Hematopoietic multipotent progenitor cell (in vitro differentiated cells): ENCODE measurements at places on chromosomes 4 and X.

DNA sequence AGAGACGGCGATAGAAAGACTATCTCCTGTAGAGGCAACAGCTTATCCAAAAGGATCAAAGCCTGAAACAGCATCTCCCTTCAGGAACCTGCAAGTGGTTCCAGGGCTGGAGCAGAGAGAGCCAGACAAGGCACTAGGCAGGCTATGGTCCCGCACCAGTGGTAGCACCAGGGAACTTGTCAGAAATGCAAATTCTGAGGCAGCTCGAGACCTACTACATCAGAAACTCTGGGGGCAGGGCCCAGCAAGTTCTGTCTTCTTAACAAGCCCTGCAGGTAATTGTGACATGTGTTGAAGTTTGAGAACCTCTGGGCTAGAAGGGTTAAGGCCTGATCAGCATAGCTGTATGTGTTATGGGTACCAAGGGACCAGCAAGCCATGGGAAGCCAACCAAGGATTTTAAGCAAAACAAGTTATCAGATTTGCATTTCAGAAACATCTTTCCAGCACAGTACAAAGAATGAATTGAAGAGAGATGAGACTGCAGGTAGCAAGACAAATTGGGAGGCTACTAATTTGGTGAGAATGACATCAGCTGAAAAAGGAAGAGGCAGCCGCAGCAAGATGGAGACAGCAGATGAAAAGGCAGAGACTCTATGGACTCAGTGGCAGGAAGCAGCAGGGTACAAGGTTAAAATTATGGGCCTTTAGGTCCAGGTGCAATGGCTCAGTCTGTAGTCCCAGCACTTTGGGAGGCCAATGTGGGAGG lies 139.7 kb downstream of the TSPAN5 start:
- no peak for DNase-seq

GRCh38 chr4:174496631-174497432 lies 25.5 kb downstream of the HPGD start:
- DNase-seq = no peak

DNA sequence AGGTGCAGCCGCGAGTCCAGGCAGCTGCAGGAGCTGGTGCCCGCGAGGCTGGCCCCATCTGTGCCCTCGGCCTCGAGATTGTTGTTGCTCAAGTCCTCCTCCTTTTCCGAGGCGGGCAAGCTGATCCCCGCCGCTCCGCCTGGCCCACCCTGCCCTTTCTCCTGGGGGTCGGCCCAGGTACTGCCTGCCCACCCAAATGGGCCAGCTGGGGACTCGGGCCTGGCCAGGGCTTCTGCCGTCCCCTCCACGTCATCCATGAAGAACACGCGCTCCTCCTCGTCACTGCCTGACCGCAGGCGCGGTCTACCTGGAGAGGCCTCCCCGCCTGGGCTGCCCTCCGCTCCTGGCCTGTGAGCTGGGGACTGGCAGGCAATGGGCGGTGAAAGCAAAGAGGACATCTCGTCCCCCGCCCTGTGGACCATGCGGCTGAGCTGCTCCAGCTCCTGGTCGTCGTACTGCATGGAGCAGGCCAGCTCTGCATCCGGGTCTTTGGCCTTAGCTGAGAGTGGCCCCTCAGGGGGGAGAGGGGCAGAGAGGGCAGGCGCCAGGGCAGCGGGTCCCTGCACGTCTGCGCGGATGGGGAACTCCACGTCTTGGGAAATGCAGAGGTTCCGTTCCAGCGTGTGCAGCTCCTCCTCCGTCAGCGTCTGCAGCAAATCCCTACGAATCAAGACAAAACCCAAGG lies 43.1 kb upstream of the MXD4 start:
- no peak for DNase-seq

- no peak for DNase-seq
Measured at GRCh38 chr4:94715726-94716125, 42.0 kb upstream of the BMPR1B start.

GRCh38 chr4:72557021-72557420 lies 12.0 kb downstream of the ADAMTS3 start:
- no peak for DNase-seq

- DNase-seq = no peak
Measured at GRCh38 chrX:13581554-13581953, 12.2 kb downstream of the EGFL6 start.

GRCh38 chr4:70471897-70472296 lies at the start of gene MUC7:
TSS of gene MUC7 (plus strand) at chr4:70472197. CDS start at chr4:70474022, 1,825 bp downstream.
- no peak for DNase-seq

GRCh38 chr4:120557372-120557771 lies 365.2 kb downstream of the PRDM5 start:
- no peak for DNase-seq

GRCh38 chr4:173403051-173403450 lies 4.1 kb upstream of the SCRG1 start:
- no peak for DNase-seq
